GM03348 (cell line): ENCODE measurements at places on chromosomes 2 and 18.

- DNase-seq, result no peak
Measured at GRCh38 chr2:74221091-74221490, 22.7 kb downstream of the MTHFD2 start.

GRCh38 chr18:54004828-54005227 lies 219.6 kb downstream of the MBD2 start:
- no peak for DNase-seq

DNA sequence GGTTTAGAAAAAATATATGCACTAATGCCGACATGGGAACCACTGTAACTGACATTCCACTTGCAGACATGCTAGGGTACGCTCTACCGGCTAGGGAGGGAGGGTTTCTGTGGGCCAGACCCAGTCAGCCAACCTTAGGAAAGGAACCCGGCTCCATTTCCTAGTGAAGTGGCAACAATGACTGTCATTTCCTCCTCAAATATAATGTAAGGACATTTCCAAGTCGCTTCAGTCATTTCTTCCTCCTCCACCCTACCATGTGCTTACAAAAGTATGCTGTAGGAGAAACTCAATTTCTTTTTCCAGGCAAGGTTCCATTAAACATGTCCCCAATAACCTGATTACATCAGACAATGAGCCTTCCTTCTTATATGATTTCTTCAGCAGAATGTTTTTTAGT lies 64.3 kb upstream of the PSMD14 start:
- DNase-seq, result no peak

GRCh38 chr2:15154297-15154696 lies 406.8 kb downstream of the NBAS start:
- DNase-seq, result no peak

DNA sequence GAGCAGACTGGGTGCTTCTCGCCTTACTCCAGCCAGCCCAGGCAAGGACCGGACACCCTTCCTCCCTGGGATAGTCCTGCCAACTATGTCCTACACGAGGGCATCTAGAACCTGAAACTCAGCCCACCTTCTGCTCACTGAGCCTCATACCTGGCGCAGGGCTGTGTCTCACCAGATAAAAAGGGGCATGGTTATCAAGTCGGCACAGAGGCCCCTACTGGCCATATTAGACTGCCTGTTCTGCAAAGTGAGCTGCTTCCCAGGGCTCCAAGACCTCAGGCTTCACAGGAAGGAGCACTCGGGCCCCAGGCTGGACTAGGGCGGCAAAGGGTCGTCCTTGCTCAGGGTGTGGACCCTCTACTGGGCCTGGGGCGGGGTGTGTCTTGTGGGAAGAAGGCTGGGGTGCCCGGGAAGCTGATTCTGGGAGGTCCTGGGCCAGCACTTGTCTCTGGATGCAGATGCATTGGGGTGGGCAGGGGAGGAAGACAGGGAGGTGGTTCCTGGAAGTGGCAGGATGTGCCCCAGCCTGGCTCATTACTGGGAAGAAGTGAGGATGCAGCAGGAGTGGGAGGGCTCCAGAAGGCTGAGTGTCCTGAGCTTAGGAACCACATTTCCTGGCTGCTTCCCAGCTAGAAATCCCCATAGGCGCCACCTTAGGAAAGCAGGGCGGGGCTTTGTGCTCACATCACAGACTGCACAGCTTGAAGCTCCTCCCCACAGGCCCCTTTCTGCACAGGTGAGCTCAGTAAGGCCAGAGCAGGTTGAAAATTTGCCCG lies 19.6 kb downstream of the EHD3 start:
- no peak for DNase-seq

- DNase-seq, result peak; percentile 63
Measured at GRCh38 chr18:77366720-77367641, 117.3 kb downstream of the GALR1 start.

- DNase-seq, result no peak
Measured at GRCh38 chr2:107137706-107138105, 251.7 kb upstream of the ST6GAL2 start.

GRCh38 chr18:55265984-55266383 lies 306.7 kb upstream of the CCDC68 start:
- DNase-seq, result no peak

GRCh38 chr2:180061085-180061484 lies 54.0 kb upstream of the CWC22 start:
- no peak for DNase-seq

DNA sequence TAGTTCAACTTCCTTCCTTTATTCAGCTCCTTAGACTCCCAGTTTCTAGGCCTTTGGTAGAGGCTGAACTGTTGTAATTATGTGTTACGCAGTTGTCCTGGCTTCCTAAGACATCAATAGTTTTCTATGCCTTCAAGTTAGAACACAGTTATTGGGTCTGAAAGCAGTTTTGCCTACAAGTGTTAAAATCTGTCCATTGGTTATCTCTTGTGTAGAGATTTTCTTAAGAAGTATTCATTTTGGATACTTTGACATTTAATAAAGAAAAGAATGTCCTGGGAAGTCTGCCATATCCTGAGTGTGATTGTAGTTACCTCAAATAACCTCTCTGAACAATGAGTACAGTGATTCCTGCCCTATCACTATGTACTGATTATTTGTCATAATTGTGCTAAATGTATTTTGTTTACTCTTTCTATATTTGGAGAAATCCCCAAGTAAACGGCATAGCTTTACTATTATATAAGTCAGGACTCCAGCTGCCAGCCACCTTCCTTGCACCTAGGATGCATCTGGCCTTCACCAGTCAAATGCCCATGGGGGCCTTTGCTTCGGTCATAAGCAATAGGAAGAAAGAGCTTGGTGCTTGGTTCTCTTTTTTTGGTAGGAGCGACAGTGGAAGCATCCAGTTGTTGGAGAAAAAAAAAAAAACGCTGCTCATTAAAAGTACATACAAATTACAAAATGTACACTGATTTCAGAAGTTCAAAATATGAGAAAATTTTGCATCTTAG lies 449.5 kb upstream of the PKDCC start:
- DNase-seq, result no peak

- DNase-seq, result peak; percentile 54
Measured at GRCh38 chr18:75213611-75214331, 3.2 kb downstream of the TSHZ1 start.

GRCh38 chr2:71816815-71817214 lies 330.8 kb downstream of the CYP26B1 start:
- no peak for DNase-seq

DNA sequence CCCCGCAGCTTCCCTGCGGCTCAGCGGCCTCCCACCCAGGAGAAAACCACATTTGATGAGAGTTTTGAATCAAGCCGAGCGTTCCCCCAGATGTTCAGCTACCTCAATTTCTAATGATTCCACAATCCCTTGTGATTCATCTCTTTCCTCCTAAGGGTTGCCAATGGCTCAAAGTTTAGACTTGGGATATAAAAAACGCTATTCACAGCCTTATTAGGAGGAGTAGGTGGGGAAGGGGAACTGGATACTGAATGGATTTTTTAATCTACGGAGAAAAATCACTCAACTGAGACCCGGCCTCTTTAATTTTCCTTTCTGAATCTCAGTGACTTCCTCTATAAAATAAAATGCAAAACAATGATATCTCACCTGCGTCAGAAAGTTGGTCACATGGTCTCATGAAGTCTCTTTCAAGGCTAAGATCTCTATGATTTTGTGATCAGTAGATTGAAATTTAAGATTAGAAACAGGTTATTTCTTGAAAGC lies 192.6 kb upstream of the TCF4 start:
- peak; percentile 56 for DNase-seq

DNA sequence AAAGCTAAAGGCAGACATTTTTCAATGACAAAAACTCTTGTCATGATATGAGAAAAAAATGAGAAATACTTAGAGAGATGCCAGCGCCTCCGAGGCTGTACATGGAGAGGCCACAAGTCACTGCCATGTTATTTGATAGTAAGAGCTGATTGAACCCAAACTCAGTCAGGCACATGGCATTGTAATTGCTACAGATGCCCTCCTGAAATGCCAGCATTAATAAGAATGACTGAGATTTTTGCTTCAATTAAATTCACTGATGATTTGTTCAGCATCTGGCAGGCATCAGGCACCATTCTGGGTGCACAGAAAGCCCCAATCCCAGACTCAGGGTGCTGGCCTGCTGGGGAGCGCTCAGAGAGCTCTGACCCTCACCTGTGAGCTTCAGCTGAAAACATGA lies 129.0 kb upstream of the PXDN start:
- no peak for DNase-seq

GRCh38 chr2:143205106-143205764 lies 76.0 kb downstream of the ARHGAP15 start:
- peak; percentile 4 for DNase-seq

DNA sequence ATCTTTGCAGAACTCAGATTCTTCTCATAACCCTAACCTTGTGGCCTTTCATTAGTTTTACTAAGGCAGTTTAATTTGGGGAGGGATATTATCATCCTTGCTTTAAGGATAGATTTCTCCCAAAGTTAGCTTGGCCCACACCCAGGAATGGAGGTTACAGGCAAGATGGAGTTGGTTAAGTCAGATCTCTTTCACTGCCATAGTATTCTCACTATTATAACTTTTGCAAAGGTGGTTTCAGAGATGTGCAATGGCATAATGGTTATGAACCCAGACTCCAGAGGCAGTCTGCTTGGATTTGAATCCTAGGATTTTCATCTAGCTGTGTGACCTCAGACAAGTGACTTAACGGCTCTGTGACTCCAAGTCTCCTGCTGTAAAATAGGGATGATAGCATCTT lies 48.7 kb upstream of the NDUFV2 start:
- DNase-seq, result no peak

DNA sequence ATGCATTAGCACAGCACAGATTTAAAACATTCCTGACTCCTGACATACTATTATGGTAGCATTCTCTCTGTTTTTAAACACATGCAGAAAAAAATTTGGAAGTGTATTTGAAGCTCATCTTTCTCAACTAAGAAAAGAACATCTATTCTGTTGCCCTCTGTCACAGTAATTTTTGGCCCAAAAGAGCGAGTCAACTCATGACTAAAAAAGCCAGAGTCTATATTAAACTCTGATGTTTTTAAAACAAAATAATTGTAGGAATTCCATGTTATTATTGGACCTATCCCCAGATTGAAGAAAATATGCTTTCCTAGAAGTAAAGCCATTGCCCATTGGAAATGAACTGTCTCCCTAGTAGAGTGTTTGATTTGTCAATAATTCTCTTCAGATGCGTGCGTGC lies 96.7 kb downstream of the CRIM1 start:
- DNase-seq, result peak; percentile 41

DNA sequence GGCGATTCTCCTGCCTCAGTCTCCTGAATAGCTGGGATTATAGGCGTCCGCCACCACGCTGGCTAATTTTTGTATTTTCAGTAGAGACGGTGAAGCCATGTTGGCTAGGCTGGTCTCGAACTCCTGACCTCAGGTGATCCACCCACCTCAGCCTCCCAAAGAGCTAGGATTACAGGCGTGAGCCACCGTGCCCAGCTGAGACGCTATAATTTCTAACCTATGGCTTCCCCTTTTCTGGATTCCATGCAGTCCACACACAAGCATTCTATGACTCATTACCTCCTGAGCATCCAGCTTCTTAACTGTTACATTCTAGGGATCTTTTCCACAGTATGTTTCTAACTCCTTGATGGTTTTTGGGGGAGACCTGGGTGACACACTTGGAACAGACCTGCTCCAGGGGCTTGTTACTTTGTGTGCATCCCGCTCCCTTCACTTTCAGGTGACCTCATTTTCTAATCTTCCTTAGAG lies 11.8 kb upstream of the KCMF1 start:
- DNase-seq, result peak; percentile 66

- DNase-seq, result peak; percentile 55
Measured at GRCh38 chr2:12498704-12499103, 218.0 kb upstream of the TRIB2 start.

GRCh38 chr2:59385971-59386370 lies 1144.8 kb upstream of the FANCL start:
- DNase-seq, result no peak

GRCh38 chr2:55526174-55526573 lies 6.7 kb downstream of the CFAP36 start:
- no peak for DNase-seq

DNA sequence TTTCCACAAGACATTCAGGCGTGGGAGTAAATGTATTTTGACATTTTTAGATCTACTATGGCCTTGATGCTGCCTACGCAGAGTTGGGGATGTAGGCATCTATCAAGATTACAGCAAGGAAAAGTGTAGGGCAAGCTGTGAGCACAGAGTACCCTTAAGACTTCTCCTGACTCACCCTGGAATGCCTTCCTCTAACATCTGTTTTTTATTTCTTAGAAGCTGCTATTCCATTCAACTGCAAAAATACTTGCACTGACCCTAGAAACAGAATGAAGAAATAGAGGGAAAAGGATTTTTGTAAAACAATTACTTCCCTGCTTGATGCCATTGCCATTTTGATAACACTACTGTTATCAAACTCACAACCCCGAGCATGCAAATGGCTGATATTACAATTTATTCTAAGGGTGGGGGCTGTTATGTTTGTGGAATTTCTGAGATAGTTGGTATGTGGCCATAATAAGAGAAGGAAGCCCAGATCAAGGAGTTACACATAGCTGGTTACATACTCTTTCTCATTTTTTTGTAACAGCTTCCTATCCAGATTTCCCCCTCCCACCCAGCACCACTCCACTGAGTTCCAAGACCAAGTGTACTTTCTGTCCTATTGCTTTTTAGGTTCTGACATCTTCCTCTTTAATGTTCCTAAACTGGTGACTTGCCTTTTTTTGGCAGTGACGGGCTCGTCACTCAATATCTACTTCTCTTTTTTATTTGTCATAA lies 6.0 kb upstream of the ROCK1 start:
- peak; percentile 62 for DNase-seq

- DNase-seq, result no peak
Measured at GRCh38 chr2:143058851-143059250, 70.4 kb upstream of the ARHGAP15 start.

GRCh38 chr2:45273412-45274249 lies 264.4 kb upstream of the SIX2 start:
- no peak for DNase-seq

DNA sequence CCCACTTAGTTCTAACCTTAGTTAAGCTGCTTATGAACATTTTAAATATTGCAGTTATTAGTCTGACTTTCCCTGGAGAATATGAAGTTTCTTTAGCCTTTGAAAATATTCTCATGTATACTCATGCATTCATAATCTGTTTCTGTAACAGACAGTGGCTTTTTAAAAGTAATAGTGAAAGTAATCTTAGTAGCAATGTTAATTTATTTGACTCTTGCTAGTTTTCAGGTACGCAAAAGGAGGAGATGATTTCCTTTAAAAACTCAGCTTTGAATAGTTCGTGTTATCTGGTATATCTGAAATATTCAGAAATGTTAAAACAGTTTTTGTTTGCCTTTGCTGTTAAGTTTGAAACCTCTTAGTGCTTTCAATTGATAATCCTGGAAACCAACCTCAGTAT lies 3.8 kb downstream of the ANKRD12 start:
- DNase-seq, result no peak

GRCh38 chr18:3782901-3783300 lies 332.9 kb downstream of the TGIF1 start:
- no peak for DNase-seq
